Retinal pigment epithelial cell (primary cell): ENCODE measurements at places on chromosomes 13 and 19.

GRCh38 chr19:14031719-14032480 lies at the start of gene IL27RA:
IL27RA (plus strand) TSS chr19:14031762; CDS start chr19:14031873, 111 bp downstream.
- no peak for DNase-seq

DNA sequence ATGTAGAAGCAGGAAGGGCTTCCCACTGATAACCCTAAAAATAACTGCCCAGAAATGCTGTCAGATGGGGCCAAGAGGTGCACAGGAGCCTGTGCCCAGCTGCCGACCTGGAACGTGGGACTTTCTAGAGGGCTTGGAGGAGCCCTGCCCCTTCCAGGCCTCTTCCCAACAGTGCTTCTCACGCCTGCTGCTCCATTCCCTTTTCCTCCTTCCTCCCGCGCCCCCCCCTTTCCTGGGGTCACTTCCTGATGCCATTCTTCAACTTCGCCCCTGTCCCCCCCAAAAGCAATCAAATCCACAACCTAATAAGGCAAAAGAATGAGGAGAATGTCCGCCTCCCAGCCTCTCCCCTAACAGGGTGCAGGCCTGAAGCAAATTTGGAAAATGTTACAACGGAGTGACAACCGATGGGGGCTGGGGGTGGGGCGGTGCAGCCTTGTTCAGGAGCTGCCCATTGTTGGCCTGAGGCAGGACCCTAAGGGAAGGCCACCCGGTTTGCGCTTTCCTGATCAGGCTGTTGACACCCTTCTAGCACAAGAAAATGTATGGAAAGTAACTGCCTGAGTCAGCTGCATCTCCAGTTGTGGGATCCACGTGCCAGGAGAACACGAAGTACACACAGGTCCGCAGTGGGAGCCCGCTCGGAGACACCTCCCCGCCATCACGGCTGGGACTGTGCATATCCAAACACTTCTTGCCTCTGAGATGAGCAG lies 18.7 kb downstream of the ACTN4 start:
- DNase-seq, result peak; percentile 71

- no peak for DNase-seq
Measured at GRCh38 chr19:49553451-49554271, 25.9 kb downstream of the RCN3 start.

- no peak for DNase-seq
Measured at GRCh38 chr19:40704491-40705361, 12.0 kb downstream of the COQ8B start.

- no peak for DNase-seq
Measured at GRCh38 chr19:39308531-39309304, 11.9 kb downstream of the LRFN1 start.

- DNase-seq, result peak; percentile 20
Measured at GRCh38 chr13:24097064-24097463, 63.5 kb upstream of the SPATA13 start.

GRCh38 chr13:108463340-108463739 lies 166.1 kb upstream of the MYO16 start:
- DNase-seq, result peak; percentile 97

DNA sequence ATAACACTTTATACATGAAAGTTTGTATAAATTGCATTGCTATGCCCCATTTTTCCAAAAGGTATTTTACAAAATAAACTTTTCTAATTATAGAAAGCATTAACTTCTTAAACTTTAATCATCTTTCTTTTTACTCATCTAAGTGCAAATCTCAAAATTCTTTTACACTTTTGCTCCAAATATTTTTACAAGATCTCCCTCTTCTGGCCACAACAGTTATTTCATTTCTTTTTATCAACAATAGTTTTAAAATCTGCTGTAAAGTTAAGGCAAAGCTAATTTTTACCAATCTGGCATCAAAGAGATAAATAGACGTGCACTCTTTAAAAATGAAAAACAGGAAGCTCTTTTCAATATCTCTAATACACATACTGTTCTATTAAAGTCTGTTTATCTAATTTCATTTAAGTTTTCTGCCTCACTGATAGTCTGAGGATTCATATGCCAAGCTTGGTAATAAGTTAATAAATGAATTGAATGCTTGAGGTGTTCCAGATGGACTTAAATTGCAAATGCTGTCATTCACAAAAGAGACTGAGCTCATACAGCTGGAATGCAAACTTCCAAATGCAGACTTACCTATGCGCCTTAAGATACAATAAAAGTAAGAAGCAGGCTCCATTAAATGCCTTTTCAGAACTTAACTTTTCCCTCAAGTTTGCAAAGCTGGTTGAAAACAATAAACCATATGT lies 583.0 kb upstream of the ATXN8OS start:
- DNase-seq, result no peak

GRCh38 chr13:48009284-48009683 lies 8.2 kb upstream of the SUCLA2 start:
- DNase-seq, result no peak

- DNase-seq, result no peak
Measured at GRCh38 chr19:29201855-29202254, 11.1 kb downstream of the UQCRFS1 start.

DNA sequence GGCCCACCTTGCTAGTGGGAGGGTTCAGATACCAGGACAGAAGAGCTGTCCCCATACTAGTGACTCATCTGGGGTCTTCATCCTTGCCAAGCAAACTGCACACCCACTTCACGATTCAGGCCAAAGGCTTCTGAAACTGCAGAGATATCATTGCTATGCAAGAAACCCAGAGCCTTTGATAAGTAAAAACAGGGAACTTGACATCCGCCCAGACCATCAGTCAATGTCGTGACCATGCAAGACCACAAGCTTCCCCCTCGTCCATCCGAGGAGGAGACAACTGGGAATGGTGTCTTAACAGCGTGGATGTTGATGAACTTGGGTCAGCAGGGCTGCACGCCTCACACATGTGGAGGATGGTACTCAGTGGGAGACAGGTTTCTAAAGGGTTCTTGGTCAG lies 58.0 kb downstream of the ABCC4 start:
- DNase-seq, result no peak

DNA sequence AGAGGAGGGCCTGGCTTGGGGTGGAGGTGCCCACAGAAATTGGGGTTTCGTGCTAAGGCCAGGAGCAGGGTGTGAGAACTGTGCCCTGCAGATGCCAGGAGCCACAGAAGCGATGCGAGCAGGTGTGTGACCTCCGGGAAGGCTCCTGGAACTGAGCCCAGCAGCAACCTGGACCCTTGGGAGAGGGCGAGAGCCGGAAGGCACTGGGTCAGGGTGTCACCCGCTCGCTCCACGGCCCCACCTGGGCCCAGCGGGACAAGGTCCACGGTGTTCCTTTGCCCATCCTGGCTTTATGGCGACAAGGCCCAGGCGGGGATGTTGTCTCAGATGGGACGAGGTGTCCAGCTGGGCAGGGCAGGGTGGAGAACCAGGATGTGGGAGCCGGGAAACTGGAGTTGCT lies 4.2 kb downstream of the MISP start:
- no peak for DNase-seq

- no peak for DNase-seq
Measured at GRCh38 chr19:18809149-18809868, 18.2 kb upstream of the COMP start.

GRCh38 chr19:57161985-57162539 lies 5.2 kb downstream of the DUXA start:
- DNase-seq, result no peak

- DNase-seq, result no peak
Measured at GRCh38 chr19:3482507-3483225, 575 bp downstream of the SMIM44 start.

- peak; percentile 70 for DNase-seq
Measured at GRCh38 chr13:50244713-50245574, 229.7 kb downstream of the KCNRG start.

GRCh38 chr13:78065141-78065540 lies 146.5 kb upstream of the EDNRB start:
- DNase-seq, result no peak

GRCh38 chr13:67292886-67293285 lies 62.8 kb upstream of the PCDH9 start:
- no peak for DNase-seq

DNA sequence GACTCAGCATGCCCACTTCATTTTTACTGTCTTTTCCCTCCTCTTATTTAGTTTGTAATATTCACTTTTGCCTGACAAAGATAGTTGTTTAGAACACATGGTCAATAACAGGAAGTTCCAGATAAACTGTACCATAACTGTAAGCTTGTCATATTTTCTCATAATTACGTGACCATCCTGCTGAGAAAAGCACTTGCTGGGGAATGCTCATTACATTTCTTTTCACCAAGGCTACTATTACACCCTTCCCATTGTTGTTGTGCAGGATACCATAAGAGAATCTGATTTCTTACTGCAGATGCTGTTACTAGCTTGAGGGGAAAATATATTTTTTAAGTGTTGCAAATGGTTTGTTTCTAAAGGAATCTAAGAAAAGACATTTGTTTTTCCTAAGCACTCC lies 111.7 kb upstream of the SLITRK6 start:
- DNase-seq, result no peak

- no peak for DNase-seq
Measured at GRCh38 chr13:75685239-75685697, 49.1 kb downstream of the LMO7 start.

DNA sequence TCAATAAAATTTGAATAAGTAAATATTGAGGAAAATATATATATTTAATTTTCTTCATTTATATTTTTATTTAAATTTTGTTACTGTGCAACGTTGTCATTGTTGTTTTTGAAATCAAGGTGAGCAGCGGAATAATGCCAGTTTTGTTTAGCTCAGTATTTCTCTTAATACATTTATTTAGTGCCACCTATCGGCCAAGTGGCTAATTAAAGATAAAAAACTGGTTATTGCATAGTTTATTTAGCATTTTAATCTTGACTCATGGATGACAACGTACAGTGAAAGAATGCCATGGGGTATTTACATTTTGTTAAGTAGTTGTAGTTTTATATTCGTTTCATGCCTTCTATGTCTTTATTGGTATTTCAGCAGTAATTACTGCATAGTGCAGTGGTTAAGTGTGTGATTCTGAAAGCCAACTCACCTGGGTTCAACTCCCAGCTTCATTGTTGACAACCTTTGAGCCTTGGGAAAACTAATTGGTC lies 265.9 kb downstream of the MYO16 start:
- DNase-seq, result no peak

DNA sequence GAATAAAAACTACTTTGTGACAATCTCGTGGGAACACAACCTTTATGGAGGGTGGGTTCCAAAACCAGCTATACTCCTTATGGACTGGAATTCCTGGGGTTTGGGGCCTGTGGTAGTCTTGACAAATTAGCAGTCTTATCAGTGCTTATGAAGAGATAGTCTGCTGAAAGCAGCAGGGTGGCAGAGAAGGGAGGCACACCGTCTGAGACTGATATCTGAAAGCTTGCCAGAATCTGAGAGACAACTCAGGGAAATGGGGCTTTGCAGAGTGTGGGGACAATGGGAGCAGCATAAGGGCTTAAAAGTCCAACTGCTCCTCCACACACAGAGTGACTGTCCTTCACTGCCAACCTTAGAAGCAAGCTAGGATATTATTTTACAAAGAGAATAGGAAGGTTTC lies 95.9 kb downstream of the UGGT2 start:
- no peak for DNase-seq

GRCh38 chr13:76790526-76790925 lies 95.7 kb downstream of the KCTD12 start:
- no peak for DNase-seq

DNA sequence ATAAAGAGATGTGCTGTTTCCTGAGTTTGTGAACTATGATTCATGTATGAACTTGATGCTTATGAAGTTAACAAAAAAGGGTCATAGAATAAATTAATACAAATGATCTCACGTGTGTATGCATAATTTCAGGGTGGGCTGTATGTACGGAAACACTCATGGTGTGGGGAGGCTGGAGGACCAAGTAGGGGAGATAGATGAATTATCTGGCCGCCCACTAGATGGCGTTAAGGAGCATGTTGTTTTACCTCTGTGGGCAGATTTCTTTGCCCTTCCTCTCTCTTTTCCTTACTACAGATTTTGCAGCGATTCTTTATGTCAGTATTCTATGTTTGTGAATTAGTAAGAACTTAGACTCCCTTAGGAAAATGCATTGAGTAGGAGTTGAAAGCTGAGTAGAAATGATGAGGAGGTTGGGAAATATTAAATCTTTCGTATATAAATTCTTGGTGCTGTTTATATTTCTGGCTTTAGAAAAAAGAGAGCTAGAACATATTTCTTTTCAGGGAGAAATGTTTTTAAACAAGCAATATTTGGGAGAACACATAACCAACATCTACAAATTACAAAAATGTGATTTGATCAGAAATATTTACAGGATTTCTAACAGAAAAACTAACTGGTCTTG lies 47.4 kb upstream of the TMTC4 start:
- no peak for DNase-seq

GRCh38 chr13:24854311-24854710 lies 90.3 kb downstream of the RNF17 start:
- no peak for DNase-seq

GRCh38 chr13:30043631-30043925 lies 193.2 kb upstream of the UBL3 start:
- DNase-seq, result no peak

DNA sequence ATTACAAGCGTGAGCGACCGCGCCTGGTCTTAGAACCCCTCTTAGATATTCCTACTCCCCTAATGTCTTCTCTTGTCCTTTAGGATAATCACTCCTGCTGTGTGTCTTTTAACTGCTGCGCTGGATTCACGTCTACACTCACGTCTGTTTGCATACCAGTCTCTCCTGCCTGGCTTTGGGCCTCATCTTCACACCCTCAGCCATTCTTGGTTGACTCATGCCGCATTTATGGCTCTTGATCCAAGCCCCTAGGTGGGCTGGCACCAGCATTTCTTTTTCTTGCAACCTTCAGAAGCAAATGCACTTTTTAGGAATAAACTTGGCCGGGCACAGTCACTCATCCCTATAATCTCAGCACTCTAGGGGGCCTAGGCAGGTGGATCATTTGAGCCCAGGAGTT lies 22.7 kb downstream of the MYO9B start:
- no peak for DNase-seq

DNA sequence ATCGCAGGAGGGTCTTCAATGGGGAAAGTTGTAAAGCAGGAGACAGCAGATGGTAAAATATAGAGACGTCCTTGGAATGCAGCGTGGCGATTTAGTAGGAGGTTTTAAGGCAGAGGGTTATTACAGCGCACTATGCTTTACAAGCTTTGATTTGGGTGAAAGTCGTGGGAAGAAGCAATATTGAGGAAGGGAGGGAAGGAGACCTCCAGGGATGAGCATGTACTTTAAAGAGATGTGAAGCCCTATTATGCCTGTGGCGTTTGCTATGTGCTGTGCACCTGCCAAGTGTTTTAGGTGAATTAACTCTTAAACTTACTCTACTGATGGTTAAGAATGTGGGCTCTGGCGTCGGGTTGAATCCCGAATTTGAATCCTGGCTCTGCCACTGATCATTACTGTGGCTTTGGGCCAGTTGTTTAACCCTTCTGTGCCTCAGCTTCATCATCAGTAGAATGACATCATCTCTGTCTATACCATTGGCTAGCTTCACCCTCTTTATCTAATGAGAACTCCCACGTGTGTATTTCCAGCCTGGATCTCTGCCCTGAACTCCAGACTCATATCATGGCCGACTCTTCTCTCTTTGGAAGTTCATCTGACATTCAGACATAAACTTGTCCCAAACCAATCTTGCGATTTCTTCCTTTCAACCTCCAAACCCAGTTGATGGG lies 583 bp downstream of the CCDC61 start:
- no peak for DNase-seq

- no peak for DNase-seq
Measured at GRCh38 chr13:36837354-36838092, 18.5 kb downstream of the RFXAP start.

GRCh38 chr13:18949489-18949761 lies 232.2 kb downstream of the TUBA3C start:
- no peak for DNase-seq
